ENCODE measurements at places on chromosomes 7 and 10. TPM values are rescaled to one million over a fixed set of nuclear protein-coding genes. Genes with fewer than 3 reads are reported as not detected.

DNA sequence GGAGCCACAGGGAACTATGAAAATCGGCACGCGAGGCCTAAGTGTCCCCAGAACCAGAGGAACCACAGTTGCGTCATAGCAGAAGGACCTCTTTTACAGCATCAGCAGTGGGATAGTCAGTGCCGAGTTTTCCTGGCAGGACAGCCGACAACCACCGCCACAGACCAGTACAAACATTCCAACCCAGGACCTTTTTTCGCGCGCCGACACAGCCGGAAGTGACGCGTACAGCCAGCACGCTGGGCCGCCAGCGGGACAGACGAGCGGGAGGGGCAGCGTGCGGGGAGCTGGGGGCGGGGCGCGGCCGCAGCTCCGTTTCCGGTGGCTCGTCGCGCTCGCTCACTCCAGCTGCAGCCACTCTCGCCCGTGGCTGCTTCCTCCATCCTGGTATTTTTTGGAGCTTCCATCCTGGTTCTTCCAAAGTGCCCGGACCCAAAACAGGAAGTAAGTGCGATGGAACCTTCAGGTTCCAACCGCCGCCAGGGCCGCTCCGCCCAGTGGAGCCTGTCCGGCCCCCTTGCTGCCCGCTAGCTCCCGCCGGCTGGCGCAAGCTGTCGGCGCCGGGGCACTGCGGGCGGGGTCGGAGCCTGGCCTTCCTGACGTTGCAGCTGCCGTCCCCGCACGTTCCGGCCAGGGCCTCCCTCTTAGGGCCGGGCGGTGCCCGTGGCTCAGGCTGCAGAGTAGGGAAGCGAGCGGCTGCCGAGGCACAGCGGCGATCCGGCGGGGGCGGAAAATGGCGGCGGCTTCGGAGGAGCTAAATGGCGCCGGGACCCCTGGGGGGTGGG, at the start of gene DMTF1:
Gene DMTF1 (plus strand): TSS at position 342 of the 785 bp plus-strand sequence. CDS start 12,489 bp downstream, outside the sequence.
- ATAC-seq: peak; percentile 98

GRCh38 chr7:87628780-87629569, 777 bp downstream of the RUNDC3B start:
- peak; percentile 44 for ATAC-seq

The CACNA2D1 gene
- 2.2 TPM for total RNA-seq

DNA sequence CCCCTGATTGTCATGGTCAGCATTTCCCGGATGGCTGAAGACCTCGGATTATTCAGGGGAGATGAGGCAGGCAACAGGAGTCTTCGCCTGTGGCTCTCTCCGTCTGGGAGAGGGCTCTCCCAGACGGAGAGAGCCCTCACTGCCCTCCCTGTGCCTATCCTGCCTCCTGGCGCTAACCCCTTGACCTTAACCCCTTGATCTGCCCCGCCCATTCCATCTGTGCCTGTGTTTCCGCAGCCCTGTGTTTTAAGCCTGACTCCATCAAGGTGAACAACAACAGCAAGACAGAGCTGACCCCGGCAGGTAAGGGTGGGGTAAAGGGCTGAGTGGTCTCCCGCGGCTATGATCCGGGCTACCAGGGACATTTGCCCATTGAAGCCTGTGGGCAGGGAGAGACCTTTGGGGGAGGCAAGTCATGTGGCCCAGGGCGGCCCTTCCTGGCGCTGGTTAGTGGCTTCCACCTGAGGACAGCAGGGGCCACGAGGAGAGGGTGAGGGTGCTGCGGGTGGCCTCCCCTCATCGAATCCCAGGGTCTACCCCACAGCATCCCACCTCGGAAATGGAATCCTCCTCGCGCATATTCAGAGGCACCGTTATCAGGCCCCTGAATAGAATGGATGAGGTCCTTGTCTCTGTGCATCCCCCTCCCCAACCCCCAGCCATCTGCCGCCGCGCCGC, 4.2 kb upstream of the MUC12 start:
- ATAC-seq: no peak

GRCh38 chr7:156218544-156219306, 406.5 kb upstream of the SHH start:
- ATAC-seq: no peak

DNA sequence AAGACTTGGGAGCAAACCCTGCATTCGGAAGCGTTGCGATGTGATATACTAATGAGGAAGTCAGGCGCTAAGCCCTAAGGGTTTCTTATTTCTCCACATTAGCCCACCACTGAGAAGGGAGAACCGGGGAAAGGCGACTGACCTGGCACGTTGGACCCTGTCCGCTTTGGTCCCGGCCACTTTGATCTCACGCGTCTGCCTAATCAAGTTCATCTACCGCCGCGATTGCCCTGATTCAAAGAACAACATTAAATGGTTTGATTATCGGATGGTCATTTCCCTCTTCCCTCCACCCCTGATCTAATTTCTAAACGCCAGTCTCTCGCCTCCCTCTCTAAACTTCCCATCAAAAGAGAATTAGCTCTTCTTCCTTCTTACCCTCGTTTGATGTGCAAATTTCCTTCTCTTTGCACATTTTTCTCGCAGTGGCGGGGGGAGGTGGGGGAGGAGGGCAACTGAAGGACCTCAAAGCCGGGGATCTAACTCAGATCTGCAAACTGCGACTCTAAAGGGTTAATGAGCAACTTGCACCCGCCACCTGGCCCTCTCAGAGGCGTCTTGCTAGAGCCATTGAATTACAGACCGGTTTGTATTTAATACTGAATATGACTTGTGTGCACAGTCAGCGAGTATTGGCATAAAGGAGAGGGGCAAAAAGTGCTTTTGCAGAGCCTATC, 687 bp upstream of the DKK1 start:
- peak; percentile 8 for ATAC-seq

DNA sequence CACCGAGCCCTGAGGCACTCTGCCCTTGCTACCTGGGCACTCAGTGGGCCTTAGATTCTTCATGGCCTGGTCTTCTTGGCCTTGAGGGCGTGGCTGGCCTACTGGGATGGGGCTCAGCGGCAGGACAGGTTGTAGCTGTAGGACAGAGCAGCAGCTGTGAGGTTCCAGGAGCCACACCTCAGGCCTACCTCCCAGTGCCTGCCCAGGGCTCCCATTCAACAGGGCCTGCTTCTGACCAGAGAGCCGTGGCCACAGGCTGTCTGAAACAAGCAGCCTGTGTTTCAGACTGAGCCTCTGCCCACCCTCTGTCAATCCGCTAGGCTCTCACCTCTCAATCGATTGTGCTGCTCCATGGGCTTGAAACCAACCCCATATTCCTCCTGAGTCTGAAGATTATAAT, 928.0 kb upstream of the ZNF722 start:
- no peak for ATAC-seq

- ATAC-seq: no peak
Measured at GRCh38 chr7:51138123-51139085, 178.2 kb downstream of the COBL start.

DNA sequence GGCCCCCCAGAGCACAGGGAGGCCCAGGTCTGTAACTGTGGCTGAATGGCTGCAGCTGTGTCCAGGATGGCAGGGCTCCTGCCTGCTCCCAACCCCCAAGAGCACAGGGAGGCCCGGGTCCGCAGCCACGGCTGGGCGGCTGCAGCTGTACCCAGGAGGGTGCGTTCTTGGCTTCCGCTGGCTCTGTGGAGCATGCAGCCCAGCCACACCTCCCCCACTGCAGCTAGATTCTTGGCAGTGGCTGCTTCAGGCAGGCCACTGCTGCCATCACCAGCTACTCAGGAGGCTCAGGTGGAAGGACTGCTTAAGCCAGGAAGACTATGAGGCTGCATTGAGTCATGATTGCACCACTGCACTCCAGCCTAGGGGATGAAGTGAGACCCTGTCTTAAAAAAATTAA, 27.9 kb downstream of the C7orf25 start:
- peak; percentile 63 for ATAC-seq

GRCh38 chr10:116490028-116490662, 55.6 kb upstream of the PNLIP start:
- no peak for ATAC-seq

GRCh38 chr10:42827201-42827600, 44.6 kb downstream of the BMS1 start:
- no peak for ATAC-seq

GRCh38 chr10:56318816-56319215, 42.2 kb downstream of the ZWINT start:
- no peak for ATAC-seq

GRCh38 chr10:67175354-67175753, 249.5 kb downstream of the LRRTM3 start:
- ATAC-seq: no peak

DNA sequence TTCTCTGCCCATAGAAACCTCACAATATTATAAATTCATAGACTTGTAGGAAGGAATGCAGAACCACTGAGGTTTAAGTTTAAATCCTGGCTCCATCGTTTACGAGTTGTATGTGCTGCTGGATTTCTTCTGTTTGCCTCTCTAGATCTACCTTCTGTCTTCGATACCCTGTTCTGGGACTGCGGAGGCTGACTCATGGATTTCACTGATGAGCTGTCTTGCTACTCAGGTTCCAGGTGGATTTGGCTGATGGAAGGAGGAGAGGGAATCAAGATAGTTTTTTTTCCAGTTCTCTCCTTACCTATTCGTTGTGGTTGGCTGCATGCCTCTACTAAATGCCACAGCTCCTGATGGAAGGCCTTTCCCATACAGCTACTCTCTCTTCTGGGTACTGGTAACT, 375.8 kb downstream of the REEP3 start:
- no peak for ATAC-seq

The STRA8 gene
- total RNA-seq: not detected

The CHST12 gene
- total RNA-seq: 4.1 TPM

DNA sequence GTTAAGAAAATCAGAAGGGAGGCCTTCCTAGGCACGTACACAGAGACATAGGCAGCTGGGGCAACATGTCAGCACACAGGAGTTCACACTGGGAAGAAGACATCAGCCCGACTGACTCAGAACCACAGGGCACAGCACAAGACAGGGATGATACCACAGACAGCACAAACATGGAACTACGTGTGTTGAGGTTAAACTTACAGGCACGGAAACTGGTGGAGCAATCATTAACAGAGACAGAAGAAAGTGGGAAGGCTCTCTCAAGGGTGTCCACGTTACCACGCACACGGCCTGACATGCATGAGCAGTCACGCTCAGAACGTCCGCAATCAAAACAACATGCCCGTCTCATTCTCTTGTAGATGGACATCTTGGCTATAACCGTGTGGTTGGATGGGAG, 636.4 kb downstream of the KCNMA1 start:
- no peak for ATAC-seq

DNA sequence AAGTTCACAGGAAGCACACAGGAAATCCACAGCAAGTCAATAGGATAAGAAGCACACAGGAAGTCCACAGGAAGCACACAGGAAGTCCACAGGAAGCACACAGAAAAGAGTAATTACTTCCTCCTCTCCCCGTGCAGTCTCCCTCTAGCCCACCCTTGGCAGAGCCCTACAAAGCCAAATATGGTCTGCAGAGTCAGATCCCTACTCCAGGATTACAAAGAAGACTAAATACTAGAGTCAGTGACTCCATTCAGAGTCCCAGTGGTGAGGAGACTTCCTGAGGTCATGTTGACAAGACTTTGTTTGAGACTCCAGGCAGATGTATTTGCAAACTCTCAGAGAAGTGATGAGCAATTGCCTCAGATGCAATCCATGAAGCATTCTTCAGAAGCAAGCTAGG, 398.6 kb upstream of the AUTS2 start:
- ATAC-seq: no peak

The ZSWIM8 gene
- 71.7 TPM for total RNA-seq

The FAM131B gene
- total RNA-seq: 0.44 TPM

DNA sequence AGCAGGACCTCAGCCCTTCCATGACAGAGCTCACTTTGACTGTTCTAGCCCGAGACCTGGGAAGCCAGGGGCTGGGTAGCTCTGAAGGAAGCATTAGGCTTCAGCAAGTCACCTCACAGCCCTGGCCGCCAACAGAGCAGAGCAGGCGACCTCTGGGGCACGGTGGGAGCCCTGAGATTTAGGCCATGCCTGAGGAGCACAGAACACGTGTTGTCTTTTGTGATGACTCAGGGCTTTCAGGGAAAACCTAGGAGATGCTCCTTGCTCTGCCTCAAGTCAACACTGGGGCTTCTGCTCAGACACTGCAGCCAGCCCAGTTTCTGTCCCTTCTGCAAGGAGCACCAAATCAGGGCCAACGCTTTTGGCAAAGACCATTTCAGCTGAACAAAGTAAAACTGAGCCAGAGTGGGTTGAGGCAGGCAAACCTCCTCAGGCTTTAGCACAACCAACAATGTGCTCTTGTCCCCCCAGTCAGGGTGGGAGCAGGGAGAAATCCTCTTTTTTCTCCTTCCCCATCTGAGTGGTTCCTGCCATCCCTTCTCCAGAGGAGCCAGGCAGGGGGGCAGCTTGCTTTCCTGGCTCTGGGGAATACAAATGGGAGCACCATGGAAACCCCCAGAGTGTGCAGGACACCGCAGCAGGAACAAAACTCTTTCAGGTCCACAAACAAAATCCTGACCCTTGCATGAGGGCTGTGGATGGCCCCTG, 14.4 kb downstream of the CAMK2G start:
- no peak for ATAC-seq

The LRRC61 gene
- total RNA-seq: 9.6 TPM

- no peak for ATAC-seq
Measured at GRCh38 chr7:12861070-12861469, 173.6 kb downstream of the ARL4A start.

The MYPN gene
- total RNA-seq: 0.08 TPM

- ATAC-seq: no peak
Measured at GRCh38 chr10:32174349-32174893, 118.2 kb upstream of the KIF5B start.

GRCh38 chr10:3850999-3851937, 66.3 kb upstream of the KLF6 start:
- peak; percentile 85 for ATAC-seq

DNA sequence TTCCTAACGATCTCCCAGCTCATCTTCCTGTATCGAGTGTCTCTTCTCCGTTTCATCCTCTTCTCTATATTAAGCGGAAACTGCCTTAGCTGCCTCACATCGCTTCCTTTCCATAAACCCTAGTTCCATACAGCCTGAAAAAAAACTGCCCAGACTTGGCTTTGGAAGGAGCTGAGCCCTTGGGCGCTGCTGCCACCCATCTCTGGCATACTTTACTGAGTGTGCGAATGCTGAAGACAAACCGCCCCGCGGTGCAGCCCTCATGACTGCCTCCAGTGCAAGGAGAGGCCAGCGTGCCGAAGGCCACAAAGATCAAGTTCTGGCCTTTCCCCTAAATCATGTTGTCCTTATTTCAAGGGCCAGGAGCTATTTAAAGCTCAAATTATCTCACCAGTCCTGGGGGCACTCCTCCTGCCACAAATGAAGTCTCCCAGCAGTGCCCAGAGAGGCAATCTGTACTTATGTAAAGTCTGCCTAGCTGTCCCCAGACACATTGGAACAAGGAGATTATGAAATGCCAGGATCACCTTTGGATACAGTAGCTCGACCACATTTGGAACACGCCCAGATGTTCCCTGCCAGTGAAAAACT, 25.2 kb downstream of the YWHAG start:
- no peak for ATAC-seq

DNA sequence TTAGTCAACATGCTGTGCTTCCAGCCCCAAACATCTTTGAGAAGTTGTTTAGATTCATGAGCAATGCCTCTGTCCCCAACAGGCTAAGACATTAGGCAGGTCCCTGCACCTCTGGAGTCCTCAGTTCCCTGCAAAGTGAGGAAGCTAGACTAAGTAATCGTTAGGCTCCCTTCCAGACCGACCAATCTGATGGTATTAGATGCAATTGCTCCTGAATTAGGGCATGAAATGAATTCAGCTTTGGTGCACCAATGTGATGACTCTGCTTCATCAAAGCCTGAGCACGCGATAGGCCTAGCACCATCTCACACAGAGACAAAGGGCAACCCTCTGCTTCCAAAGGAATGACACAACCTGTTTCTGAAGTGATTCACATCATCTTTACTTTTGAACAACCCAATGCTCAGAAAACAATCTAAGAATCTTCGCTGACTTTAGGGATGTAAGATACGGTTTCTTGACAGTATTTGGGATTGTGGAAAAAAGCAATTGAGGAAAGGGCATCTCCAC, 723 bp upstream of the TES start:
- no peak for ATAC-seq

GRCh38 chr10:125980521-125981035, 84.2 kb downstream of the FANK1 start:
- ATAC-seq: no peak
